ENCODE measurements at places on chromosomes 11 and 22.

- no peak for DNase-seq
Observed at GRCh38 chr11:36116161-36116560, 172.3 kb downstream of the LDLRAD3 start.

- no peak for DNase-seq
Observed at GRCh38 chr11:8732324-8732670, 49.7 kb downstream of the RPL27A start.

DNA sequence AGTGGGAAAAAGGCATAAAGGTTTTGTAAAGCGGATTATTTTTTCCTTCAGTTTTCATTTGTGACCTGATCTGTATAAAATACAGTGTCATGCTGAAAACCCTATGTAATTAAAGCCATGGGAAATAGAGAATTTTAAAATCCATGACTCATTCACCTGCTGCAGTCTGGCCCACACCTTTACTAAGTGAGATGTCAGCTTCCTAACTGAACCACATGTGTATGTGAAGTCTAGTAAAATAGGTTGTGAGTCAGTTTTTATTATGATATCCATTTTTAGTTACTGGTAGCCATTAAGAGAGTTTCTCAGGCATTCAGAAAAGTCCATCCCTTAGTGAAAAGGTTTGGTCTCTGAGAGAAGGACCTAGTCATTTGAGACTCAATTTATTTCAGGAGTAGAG lies 60.9 kb downstream of the TRIM44 start:
- DNase-seq, result no peak

GRCh38 chr11:34501949-34502348 lies 11.6 kb downstream of the ELF5 start:
- DNase-seq, result no peak

DNA sequence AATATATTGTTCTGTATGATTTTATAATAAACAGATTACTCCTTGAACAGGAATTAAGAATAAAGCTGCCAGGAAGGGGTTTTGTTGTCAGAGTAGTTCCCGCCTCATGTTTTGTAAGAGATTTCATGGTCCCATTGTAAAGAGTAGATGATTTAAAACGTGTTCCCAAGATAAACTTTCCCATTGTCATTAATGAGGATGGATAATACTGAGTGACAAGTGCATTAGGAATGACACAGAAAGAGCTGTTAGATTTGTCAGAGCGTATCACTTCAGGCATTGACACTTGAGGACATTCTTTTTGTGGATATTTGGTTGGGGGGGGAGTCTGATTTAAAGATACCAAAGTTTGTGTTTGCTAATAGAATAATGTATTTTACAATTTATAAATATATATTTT lies 147.0 kb downstream of the PAX6 start:
- no peak for DNase-seq

DNA sequence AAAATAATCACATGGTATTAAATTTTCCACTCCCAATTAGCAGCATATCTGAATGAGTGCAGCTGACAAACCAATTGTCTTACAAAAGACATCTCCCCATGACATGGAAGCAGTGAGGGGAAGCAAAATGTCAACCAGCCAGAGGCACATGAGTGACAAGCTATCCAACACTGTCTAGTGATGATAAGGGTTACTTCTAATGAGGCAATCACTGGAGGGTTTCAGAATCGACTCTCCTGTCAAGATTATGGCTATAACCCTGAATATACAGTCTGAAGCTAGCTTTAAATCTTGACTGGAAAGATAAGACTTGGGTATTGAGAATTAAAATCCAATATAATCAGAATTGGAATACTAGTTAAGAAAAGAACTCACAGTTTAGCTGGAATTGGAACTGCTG lies 50.3 kb downstream of the AMBRA1 start:
- DNase-seq, result no peak

DNA sequence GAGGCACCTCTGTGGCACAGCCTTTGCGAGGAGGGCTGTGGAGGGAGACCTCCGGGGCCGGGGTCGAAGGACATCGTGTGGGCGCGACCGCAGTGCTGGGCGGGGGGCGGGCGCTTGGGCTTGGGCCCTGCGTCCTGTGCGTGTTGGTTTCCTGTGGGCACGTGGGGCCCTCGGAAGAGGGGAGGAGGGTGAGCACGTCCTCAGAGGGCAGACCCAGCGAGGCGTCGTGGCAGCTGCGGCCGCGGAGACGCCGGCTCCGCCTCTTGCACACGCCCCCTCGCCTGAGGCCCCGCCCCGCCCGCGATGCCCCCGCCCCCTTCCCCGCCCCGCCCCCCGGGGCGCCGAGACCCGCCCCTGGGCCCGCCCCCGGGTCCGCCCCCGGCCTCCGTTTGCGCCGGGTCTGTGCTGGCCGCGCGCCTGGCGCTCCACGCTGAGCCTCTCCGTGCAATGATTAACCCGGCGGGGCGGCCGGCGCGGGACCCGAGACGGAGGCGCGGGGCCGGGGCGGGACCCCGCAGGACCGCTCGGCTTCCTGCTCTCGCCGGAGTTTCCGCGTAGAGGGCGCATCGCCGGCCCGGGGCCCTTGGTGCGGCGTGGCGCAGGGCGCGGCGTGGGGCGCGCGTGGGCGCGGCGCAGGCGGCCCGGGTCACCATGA lies at the start of gene PRR5:
PRR5 (plus strand) TSS at position 381 of the 655 bp plus-strand sequence; CDS start at position 652, 271 bp downstream.
- DNase-seq, result peak; percentile 95

- no peak for DNase-seq
Observed at GRCh38 chr22:29799217-29799680, 32.1 kb downstream of the UQCR10 start.

DNA sequence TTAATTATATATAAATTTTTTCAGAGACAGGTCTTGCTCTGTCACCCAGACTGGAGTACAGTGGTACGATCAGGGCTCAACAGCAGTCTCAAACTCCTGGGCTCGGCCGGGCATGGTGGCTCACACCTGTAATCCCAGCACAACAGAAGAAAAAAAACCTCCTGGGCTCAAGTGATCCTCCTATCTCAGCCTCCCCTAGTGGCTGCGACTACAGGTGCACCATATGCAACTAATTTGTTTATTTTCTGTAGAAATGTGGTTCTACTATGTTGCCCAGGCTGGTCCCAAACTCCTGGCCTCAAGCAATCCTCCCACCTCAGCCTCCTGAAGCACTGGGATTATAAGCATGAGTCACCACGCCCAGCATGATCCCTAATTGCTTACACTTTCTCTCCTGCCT lies 56.1 kb upstream of the SLC35C1 start:
- no peak for DNase-seq

GRCh38 chr22:46770726-46771125 lies 8.3 kb downstream of the TBC1D22A start:
- DNase-seq, result no peak

GRCh38 chr11:102462610-102463009 lies 10.0 kb upstream of the TMEM123 start:
- no peak for DNase-seq

Data from common myeloid progenitor, CD34-positive (primary cell).